CD4-positive, alpha-beta memory T cell (primary cell): ENCODE measurements at places on chromosomes 5 and 9. TPM values are rescaled to one million over a fixed set of nuclear protein-coding genes. Genes with fewer than 3 reads are reported as not detected.

- no peak for DNase-seq
Observed at GRCh38 chr9:81782313-81782995, 93.1 kb upstream of the TLE1 start.

DNA sequence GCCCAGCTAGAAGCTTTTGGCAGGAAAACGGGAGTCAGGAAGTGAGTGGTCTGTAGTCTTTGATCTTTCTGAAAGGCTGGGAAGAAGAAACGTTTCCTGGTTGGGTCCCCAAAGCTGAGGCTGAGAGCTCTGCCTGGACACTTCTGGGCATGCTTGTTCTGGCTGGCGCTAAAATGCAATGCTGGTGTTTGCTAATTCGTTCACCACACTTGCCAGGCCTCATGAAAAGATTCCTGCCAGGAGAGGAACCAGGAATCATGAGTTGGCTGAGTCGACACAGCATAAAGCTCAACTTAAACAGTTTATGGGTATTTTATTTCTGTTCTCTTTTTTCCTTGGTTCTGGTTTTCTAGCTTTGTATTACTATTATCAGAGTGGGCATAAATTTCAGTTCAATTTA is 10.7 kb upstream of the PTGR1 start:
- DNase-seq = no peak

DNA sequence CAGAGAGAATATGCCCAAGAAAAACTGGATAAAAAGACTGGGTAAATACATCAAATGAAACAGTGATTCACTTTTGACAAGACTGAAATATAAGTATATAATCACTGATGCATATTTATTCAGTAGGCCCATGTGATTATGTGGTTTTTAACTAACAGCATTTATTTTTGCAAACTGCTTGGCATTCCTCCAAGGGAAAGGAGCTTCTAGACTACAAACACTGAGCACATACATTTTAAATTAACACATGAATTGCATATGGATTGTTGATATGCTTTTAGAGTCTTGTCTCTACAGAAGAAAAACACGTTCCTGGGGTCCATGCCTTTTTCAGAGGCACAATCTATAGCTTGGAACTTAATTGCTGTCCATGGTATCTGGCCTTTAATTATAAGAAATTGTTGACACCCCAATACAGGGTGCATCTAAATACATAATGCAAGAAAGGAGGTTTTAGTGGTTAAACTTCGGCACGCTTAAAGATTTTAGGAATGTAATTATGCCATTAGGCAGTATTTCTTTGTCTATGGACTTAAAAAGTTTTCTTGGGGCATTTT is 6.9 kb upstream of the MEIKIN start:
- no peak for DNase-seq

- peak; percentile 35 for DNase-seq
Observed at GRCh38 chr9:136769710-136770191, 5.4 kb upstream of the LCN15 start.

DNA sequence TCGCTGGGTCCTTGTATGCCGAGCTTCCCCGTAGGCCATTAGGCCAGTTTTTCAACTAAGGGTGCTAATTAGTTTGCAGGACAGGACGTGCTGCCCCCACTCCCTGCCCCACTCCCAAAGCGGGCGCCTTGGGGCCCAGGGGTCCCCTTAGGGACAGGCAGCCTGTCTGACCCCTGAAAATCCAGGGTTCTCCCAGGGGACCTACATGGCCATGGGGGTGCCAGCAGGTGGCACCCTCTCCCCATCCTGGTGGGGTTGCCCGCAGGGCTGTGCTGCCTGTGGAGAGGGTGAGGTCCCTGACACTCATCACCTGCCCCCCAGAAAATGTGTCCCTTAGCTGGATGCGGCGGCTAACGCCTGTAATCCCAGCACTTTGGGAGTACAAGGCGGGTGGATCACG is 8.5 kb upstream of the CCDC187 start:
- DNase-seq = peak; percentile 22

GRCh38 chr5:74328221-74328630 is 312.3 kb downstream of the ENC1 start:
- DNase-seq = no peak

DNA sequence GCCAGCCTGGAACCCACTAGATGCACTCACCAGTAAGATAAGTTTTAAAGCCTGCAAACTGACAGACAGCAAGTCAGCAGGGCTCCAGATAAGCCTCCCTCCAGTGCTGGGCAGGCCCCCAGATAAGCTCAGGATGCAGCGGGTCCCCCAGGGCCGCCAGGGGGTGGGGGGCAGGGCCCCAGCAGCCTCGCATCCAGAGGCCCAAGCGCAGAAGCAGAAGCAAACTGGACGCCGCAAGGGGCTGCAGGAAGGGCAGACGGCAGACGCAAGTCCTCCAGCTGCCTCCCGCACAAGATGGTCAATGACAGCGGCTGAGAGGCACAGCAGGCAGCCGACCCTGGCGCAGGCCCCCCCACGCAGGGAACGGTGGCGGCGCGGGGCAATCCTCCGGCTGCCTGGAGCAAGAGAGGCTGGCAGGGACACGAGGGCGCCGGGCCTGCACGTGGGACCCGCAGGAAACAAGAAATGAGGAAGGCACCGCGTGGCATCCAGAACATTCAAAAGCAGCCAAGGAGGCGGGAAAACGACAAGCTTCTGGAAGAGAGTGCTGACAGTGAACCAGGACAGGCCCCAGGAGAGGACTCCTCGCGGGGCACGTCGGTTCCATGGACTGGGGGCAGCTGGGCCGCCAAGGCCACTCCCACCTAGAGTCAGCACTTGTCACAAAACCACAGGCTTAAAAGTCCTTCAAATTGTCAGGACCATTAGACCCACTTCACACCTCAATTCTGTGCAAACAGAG is 49.8 kb downstream of the ROR2 start:
- no peak for DNase-seq

- DNase-seq = peak; percentile 48
Observed at GRCh38 chr9:127569886-127570401, 42.1 kb upstream of the STXBP1 start.

GRCh38 chr5:10448754-10449360 is 7.2 kb downstream of the ROPN1L start:
- DNase-seq = no peak

DNA sequence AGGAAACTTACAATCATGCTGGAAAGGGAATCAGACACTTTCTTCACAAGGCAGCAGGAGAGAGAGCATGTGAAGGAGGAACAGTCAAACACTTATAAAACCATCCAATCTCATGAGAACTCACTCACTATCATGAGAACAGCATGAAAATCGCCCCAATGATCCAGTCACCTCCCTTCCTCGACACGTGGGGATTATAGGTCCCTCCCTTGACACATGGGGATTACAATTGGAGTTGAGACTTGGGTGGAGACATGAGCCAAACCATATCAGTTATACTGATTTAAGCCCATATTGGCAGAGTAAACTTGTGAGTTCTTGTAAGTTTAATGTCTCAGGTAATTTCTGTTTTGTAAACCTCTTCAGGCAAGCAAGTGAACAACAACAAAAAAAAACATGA is 70.8 kb downstream of the ERAP1 start:
- DNase-seq = no peak

DNA sequence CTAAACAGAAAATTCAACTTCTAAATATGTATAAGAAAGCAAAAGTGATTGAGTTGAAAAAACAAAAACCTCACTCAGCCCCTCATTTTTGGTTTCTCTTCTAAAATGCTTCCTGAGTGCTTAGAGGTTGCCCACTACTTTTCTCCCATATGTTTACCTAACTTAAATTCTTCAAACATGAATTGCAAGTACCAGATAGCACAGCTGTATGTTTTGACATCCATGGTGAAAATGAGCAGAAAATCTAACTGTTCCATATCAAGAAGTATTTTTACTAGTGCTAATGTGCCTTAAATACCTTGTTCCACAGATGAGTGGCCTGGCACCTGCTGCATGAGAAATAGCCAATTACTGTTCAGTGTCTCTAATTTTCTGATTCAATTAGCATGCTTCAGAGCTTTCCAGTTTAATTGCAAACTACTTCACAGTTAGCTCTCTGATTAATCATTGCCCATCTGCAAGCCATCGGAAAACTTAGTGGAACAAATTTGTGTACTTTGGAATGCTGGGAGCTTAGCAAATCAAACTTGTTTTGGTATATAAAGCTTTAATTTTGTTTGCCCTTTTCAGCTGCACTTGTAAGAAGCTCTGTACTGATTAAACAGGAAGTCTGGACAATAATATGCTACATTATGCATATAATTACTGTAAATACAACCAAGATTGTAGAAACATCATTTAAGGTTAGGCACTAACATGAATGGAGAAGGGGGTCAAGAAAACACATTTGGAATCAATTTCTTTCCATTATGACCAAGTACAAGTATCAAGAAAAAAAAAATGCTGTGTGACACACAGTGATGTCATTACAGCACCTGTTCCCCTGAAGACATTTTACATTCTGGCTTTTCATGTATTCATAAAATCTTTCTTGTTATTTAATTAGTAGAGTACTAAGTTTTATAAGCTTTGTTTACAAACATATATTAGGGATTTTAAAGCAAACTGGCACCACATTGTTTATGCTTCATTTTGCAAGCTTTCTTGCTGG is 65.6 kb downstream of the POU5F2 start:
- DNase-seq = no peak

DNA sequence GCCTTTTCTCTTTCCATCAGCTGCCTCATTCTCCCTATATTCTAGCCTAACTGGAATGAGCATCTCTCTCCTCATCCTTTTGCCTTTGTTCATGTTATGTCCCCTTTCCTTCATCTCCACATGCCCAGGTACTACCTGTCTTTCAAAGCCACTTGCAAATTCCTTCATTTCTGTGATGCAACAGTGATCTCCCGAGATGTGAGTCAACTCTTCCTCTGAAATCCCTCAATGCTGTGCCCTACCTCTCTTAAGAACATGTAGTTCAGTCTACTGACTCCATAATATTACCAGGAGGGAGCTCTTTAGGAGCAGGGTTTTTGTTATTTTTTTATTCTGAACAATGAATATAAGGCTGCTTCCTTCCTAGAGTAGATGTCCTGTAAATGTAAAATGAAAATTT is 91.6 kb downstream of the ZNF462 start:
- DNase-seq = no peak

DNA sequence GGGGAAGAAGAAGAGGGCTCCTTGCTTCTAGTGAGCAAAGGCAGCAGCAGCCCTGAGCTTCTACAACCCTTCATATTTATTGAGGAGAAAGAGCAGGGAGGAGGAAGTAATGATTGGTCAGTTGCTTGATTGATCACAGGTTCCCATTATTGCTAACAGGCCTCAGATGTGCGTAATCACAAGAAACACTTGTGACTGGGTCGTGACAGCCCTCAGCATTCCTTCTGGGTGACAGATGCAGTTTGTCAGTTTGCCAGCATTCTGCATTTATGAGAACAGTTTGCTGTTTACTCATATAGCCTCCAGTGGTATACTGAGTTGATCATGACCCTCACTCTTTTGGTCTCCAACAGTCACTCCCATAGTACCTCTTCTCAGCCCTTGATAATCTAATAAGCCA is 111.5 kb upstream of the TNC start:
- no peak for DNase-seq

- peak; percentile 70 for DNase-seq
Observed at GRCh38 chr5:50751064-50751657, 84.7 kb downstream of the PARP8 start.

DNA sequence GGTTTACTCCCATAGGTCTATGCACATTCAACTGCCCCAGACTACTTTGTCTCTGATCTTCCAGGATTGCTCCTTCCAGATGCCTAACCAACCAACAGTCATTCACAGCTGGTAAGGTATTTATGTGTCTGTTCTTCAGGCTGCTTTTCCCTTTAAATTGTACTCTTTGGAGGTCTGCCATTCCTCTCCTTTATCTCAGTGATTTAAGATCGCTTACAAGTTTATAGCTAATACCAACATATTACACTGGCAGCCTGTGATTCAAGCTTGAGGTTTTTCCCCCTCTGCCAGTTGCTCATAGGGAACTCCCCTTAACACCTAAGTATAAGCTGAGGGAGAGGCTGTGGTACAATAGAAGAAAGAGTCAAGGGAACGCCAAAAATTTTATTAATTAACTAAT is 711.7 kb upstream of the EDIL3 start:
- peak; percentile 9 for DNase-seq

- DNase-seq = no peak
Observed at GRCh38 chr9:18362166-18362565, 111.8 kb upstream of the ADAMTSL1 start.

DNA sequence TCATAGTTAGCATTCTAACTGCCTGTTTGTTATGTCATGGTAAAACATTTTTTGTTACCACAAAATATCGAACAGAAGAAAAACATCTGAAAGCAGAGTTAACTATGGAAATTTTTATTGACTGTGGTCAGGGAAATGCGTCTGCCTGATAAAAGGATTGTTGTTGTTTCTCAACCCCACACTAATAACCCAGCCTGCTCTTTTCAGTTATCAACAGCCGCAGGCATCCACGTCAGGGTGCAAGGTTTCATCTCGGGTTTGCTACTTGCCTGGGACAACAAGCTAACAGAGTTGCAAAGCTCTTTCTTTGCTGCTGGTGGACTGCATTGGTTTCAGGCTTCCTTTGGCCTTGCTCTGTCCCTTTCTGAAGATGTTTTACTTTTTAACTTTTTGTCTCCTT is 969.2 kb downstream of the CDH18 start:
- no peak for DNase-seq

GRCh38 chr5:5497152-5497788 is 74.8 kb downstream of the ICE1 start:
- DNase-seq = peak; percentile 26

- DNase-seq = peak; percentile 69
Observed at GRCh38 chr5:65760504-65761275, 38.7 kb downstream of the NLN start.

DNA sequence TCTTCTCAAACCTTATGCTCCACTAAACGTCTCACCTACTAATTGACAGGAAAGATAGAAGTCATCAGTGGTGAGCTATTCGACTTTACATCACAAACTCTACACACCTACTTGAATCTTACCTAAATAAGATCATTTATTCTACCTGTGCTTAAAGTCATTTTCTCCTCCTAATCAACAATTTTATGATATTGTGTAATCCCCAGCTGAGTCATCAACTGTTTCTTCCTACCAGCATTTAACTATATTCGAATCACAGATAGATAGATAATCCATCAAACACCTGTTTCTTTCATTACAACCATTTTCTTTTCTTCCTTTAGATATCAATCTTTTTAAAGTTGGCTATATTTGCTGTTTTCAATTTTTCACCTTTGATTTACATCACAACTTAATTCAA is 181.5 kb downstream of the LPAR1 start:
- DNase-seq = no peak

DNA sequence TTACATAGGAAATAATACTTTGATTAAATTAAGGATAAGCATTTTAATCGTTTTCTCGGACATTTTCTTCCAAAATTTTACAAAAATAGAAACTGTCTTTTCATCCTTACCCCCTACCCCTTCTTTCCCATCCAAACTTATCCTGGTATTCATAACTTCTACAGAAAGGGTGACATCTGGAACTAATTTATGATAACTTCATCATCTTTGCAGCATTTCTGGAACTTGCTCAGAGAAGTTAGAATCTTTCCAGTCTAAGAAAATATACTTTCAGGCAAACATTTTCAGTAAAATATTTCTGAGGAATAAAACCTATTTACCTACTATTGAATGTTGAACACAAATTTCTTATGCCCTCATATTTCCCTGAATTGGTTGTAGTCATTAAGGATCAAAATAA is 309.0 kb downstream of the MAN2A1 start:
- DNase-seq = no peak

- DNase-seq = no peak
Observed at GRCh38 chr5:114408847-114409246, 47.0 kb downstream of the KCNN2 start.

GRCh38 chr9:28301281-28301680 is 728.0 kb upstream of the C9orf72 start:
- no peak for DNase-seq

Gene TLX3
- not detected for total RNA-seq

Gene ARAP3
- total RNA-seq = 14.7 TPM

Gene FOXD1
- total RNA-seq = not detected

Gene IL13
- not detected for total RNA-seq

Gene BRD3
- 48.5 TPM for total RNA-seq

Gene RASEF
- total RNA-seq = not detected

Gene LCN12
- 1.4 TPM for total RNA-seq
